ENCODE measurements at places on chromosomes 3 and 15. TPM values are rescaled to one million over a fixed set of nuclear protein-coding genes. Genes with fewer than 3 reads are reported as not detected.

DNA sequence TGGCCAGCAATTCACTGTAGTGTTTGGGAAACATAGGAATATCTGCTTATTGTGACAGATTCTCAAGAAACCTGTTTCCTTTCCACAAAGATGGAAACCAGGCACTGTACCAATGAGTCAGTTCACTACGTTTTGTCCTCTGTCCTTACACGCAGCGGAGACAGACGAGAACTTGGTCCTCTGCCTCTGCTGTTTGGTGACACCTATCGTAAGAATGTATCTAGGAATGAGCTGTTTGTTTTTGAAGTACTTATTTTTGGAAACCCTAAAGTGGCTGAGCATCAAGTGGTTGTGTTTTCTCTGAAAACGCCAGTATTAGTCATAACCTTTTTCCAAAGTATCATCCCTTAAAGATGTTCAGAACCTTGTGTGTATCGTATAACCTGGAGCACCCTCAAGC lies 93.0 kb downstream of the PGPEP1L start:
- DNase-seq, result no peak

GRCh38 chr3:38968403-38968802 lies 83.3 kb downstream of the SCN11A start:
- no peak for DNase-seq

The POLR2H gene
- 27.1 TPM for total RNA-seq

The TUSC7 gene
- total RNA-seq, result not detected

GRCh38 chr3:13079051-13079450 lies 5.8 kb upstream of the IQSEC1 start:
- DNase-seq, result no peak

- no peak for DNase-seq
Observed at GRCh38 chr15:90701048-90701447, 16.1 kb upstream of the BLM start.

GRCh38 chr15:98387866-98388265 lies 260.5 kb upstream of the IGF1R start:
- DNase-seq, result no peak

DNA sequence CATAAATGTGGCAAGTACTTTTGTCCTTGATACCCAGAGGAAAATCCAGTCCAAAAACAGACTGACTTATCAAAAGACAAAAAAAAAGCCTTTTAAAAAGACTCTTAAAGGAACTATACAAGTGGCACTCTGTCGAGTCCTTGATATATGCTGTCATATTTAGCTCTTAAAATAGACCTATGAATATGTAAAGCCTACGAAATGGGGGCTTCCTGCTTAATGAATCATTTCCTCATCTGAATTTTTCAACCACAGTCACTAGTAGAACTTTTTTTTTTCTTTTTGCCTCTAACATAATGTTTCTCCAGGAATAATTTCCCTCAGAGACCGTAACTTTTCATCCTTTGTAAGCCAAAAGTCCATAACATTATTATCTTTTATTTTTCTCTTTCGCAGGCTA lies 95.8 kb downstream of the P3H2 start:
- no peak for DNase-seq

GRCh38 chr3:158403013-158403412 lies 168.0 kb upstream of the MLF1 start:
- DNase-seq, result no peak

DNA sequence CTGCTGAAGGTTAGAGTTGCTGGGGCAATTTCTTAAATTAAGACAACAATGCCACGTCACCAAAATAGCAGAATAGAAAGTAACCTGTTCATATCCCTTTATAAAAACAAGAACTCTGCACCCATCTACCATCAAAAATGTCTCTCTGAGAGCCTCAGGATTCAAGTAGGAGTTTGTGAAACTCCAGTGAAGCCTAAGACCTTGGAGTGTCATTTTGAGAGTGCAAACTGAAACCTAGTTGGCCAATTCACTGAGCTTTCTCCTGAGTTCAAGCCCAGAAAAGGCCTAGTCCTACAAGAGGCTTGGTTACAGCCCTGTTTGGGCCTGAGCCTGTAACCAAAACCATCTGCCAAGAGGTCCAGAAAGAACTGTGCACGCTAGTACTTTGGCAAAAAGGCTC lies 335.1 kb downstream of the EFHB start:
- no peak for DNase-seq

DNA sequence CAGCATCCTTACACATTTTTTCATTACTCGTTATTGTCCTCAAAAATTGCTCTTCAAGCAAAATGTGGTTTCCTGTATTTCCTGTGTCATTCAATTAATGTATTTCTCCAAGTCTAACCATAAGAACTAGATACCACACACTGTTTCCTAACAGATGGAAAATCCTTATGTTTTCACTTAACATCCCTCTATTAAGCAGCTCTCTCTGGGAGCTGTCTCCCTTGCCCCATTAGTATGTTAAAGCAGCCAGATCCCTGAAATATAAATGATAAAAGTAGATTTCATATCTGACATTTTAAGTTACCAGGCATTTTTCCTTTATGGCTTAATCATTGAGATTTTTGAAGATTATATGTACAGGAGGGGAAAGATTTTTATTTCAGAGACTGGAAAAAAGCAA lies 15.9 kb downstream of the PFN2 start:
- DNase-seq, result no peak

The PXYLP1 gene
- 13.7 TPM for total RNA-seq

DNA sequence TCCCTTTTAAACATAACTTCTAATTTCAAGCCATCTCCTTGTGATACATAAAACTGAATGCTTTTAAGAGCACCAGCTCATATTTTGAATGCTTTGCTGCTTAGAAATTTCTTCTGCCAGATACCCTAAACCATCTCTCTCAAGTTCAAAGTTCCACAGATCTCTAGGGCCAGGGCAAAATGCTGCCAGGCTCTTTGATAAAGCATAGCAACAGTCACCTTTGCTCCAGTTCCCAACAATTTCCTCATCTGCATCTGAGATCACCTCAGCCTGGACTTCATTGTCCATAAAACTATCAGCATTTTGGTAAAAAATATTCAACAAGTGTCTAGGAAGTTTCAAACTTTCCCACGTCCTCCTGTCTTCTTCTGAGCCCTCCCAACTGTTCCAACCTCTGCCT lies 17.5 kb downstream of the OSTN start:
- no peak for DNase-seq

The LRRC31 gene
- not detected for total RNA-seq

DNA sequence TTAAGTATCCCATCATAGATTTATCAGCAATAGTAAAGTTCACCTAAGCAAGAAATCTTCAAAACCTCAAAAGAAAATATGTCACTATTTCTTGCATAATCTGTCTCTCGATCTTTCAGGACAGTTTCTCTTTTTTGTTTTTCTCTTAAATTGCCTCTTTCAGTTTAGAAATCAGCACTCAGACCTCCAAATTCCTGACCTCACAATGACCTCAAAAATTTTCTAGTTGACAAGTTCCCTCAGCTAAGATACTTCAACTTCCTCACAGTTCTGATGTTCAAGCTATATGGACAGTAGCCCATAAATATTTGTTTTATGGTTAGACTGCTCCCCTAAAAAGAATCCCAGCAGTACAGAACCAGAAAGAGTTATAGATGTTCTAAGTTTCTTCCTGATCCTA lies 24.1 kb downstream of the SLC24A5 start:
- no peak for DNase-seq

The ADAMTS7 gene
- 32.1 TPM for total RNA-seq

The RBP2 gene
- total RNA-seq, result not detected

GRCh38 chr15:31261266-31262142 lies 65.1 kb upstream of the KLF13 start:
- DNase-seq, result no peak

GRCh38 chr15:59723687-59724346 lies 34.7 kb upstream of the BNIP2 start:
- no peak for DNase-seq

GRCh38 chr3:170356596-170357175 lies 829 bp upstream of the SKIL start:
- DNase-seq, result peak; percentile 92

DNA sequence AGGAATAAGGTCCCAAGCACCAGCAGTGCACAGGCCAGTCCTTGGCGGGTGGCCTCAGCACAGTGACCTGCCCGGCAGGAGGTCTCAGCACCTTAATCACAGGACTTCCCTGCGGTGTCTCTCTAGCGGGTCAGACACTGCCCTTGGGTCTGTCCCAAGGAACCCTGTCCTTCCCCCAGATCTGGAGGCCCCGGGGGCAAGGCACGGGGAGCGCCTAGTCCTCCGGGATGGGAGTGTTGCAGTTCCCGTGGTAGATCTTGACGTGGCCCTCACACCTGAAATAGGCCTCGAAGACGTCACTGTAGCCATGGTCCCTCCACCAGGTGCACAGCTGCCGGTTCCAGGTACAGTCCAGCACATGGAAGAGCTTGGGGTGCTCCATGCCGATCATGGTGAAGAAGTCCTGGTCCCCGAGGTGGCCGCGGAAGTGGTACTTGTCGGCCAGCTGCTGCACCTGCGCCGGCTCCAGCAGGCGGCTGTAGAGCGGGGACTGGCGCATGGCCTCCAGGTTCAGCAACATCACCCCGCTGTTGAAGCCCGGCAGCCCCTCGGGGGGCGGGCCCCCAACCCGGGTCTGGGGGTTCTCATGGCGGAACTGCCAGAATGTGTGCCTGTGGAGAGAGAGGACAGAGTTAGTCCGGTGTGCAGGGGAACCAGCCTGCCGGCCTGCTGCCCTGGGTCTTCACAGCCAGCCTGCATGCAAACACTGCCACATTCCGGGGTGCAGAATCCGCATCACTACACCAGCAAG lies 201.3 kb downstream of the XXYLT1 start:
- DNase-seq, result peak; percentile 48

The PPP2R3A gene
- 107 TPM for total RNA-seq

DNA sequence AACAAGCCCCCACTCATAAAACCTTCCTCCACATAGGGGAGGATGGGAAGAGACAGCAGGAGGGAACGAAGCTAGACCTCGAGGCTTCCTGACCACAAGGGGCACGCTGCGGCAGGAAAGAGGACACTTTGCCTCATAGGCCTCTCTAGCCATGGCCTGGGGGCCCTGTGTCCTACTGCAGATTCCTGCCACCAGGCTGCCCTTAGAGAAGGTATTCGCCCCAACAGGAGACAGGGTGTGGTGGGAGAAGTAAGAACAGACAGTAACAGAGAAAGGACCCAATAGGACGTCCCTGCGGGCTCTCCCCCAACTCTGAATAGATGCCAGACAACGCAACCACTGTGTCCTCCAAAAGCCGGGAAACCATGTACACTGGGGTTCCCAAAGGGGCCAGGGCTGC lies 36.8 kb downstream of the ADCY5 start:
- peak; percentile 63 for DNase-seq

The GOLGA8G gene
- total RNA-seq, result not detected

- peak; percentile 17 for DNase-seq
Observed at GRCh38 chr15:77630056-77630455, 2.7 kb downstream of the LINGO1 start.

- DNase-seq, result no peak
Observed at GRCh38 chr3:112751564-112752512, 94.8 kb downstream of the CD200R1L start.

The PRR20G gene
- not detected for total RNA-seq

DNA sequence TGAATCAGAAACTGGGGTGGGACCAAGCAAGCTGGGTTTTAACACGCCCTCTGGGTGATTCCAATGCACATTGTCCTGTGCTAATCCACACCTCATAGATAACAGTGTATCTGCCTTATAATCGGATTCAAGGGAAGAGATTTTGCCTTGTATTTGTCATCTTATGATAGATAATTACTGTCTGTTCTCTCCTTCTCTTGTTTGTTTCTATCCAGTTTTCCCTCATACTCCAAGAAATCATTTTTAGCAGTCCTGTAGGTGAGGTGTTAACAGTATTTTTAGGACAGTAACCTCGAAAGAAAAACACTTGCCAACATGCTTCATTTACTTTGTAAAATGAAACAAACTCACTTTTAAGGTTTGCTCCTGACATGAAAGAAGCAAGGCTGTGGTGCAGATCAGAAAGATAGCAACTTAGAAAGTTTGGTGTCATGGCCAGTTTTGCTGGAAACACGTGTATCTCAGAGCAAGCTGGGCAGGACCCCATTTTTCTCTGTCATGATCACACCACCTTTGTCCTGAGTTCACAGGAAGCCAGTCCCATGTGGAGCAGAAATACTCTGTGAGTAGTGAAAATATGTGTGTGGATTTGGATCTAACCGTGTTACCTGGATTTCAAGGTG lies 72.6 kb downstream of the TRAK1 start:
- DNase-seq, result no peak

DNA sequence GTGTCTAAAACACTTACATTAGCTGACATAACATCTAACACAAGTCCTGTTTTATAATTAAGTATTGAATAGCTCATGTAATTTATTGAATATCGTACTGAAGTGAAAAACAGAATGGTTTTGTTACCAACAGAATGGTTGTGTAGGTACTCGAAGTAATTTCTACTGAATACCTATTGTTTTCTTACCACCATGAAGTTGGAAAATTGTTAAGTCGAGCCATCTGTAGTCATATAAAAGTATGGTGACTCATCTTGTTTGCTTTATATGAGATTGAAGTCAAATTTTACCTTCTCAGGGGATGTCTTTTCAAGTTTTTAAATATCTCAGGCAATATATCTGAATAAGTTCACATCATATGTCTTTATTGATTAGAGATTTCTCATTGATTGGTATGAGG lies 37.6 kb downstream of the PIAS1 start:
- DNase-seq, result no peak

GRCh38 chr15:85564686-85565085 lies 184.3 kb downstream of the AKAP13 start:
- no peak for DNase-seq

GRCh38 chr3:47525617-47526016 lies 12.1 kb upstream of the ELP6 start:
- no peak for DNase-seq

The DAZL gene
- total RNA-seq, result not detected

DNA sequence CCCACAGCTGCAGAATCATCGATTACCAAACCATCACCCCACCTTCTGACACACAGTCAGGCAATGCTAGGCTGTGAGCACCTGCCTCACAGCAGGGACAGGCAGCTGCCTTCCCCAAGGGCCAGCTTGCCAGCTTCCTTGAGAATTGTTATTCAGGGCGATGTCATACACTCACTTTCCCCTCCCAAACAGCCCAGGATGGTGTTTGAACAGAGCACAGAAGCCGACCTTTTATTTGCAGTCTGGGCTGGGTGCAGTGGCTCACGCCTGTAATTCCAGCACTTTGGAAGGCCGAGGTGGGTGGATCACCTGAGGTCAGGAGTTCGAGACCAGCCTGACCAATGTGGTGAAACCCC lies 84.5 kb upstream of the HERC1 start:
- no peak for DNase-seq

DNA sequence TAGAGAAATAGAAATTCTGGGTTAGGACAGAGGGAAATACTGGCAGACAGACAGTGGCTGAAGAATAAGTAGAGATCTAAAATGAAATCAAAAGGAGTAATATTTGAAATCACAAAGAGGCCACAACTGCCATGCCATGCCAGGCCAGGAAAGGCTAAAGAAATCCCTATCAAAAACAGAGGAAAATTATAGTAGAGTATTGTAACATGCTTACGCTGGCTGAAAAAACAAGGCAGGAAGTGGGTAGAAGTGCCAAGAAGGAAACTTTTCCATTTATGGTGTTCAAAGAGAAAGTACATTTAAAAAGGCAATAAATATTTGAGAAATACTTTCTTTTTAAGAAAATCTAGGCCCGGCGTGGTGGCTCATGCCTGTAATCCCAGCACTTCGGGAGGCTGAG lies 415.7 kb downstream of the PLCL2 start:
- no peak for DNase-seq

All from Right ventricle myocardium inferior (tissue), 1 donor.